Right kidney (tissue), 9 donors: ENCODE measurements at places on chromosomes 16 and 17.

DNA sequence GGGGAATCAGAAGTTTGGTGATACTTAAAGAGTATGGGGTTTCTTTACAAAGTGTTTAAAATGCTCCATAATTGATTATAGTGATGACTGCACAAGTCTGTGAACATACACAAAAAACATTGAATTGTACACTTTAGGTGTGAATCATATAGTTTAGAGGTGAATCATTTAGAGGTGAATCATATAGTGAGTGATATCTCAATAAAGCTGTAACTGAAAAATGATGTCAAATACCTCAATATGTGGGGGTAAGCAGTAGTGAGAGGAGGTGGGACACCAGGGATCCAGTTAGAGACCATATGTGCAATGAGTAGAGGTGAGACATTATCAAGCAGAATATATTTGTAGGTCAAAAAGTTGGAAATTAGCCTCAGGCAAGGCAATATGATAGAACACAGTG, 264.5 kb downstream of the PMP22 start:
- no peak for DNase-seq

DNA sequence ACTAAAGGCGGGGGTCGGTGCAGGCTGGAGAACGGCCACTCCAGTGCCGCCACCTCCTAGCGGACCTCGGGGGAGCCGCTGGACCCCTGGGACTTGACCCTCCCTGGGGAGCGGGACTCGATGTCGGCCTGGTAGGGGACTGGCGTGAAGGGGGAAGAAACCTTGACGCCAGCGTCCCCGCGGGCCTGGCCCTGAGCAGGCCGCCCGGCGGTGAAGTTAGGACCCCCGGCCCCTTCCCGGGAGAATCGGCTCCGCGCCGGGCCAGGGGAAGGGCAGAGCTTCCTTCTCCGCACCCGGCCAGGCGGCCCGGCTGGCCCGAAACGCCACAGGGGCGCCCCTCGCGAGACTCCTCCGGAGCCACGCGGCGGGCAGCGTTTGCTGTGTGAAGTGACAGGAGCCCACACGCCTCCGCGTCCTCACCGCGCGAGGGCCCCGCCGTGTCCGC, 389 bp downstream of the DUS1L start:
- peak; percentile 49 for DNase-seq

GRCh38 chr16:74485916-74486315, 64.6 kb upstream of the CLEC18B start:
- no peak for DNase-seq

- no peak for DNase-seq
Measured at GRCh38 chr16:85860413-85861094, 38.4 kb upstream of the IRF8 start.

DNA sequence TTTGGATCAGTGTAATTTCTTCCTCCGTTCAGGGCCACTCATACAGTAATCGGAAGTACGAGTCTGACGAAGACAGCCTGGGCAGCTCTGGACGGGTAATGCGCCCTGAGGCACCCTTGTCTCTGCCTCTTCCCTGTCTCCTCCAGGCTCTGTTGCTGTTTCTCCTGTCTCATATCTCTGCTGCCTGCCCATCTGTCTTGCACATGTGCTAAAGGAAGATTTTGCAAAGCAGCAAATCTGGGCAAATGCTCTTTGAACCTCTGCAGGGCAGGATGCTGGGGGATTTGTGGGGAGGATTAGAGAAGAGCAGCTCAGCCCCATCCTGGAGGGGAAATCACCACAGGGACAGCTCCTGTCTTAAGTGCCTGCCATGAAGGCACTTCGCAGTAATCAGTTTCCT, 32.4 kb upstream of the POLR3E start:
- DNase-seq: no peak

DNA sequence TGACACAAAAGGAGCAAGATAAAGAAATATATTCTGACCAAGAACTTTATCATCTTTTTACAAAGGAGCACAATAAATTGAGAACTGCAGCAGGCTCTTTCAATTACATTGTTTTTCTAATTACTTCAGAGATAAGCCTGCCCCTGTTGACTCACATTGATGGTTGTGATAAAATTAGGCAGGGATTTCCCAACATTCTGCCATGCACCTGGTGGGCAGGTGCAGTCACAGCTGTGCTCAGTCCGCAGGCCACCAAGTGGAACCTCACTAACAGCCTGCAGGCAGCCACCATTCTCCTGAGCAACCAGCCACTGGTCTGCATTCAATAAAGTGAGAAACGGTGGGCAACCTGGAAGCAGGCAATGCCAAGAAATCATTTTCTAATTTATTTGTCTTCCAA, 5.1 kb downstream of the FANCA start:
- DNase-seq: no peak
